ENCODE measurements at places on chromosomes 2 and 18.

DNA sequence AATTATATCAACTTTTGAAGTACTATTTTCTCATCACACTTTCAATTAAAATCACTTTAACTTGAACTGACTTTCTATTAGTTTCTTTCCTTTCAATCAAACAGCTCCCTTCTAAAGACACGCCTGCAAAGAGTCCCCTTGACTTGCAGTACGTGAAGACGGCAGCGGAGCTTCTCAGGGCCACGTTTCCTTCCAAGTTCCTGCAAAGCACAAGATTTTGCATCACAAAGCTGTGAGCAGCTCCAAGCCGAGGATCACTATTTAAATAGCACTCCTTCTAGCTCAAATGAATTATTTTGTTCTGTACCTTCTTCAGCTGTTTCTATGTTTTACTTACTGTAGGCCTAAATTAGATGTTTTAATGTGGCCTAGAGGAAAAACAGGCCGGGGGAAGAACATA is 30.8 kb downstream of the SH3YL1 start:
- no peak for DNase-seq

GRCh38 chr2:156483741-156484173 is 47.6 kb downstream of the GPD2 start:
- DNase-seq = no peak

DNA sequence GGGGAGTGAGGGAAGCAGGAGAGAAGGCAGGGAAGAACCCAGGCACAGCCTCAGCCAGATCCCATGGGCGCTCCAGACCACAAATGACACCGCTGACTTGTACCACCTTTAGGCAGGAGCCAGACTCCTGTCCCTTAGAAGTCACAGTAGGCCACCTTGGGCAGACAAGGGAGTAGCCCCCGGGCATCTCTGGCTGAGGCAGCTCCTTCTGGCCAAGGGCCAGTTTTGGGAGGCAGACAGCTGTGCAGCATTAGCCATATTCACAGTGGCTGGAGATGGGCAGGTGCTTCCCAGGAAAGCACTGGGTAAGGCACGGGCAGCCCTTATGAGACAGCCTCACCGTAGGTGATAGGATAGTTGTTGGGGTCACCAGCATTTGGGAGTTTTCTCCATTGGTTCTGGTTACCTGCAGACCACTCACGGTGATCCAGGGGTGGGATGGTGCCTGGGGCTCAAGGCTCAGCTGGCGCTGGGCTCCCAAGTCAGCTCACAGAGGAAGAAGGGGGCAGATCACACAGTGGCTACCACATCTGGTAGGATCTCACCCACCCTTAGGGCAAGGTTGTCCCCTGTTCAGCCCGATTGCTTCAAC is 2.1 kb downstream of the ASTL start:
- DNase-seq = no peak

GRCh38 chr2:214630402-214631045 is 179.0 kb downstream of the BARD1 start:
- no peak for DNase-seq

DNA sequence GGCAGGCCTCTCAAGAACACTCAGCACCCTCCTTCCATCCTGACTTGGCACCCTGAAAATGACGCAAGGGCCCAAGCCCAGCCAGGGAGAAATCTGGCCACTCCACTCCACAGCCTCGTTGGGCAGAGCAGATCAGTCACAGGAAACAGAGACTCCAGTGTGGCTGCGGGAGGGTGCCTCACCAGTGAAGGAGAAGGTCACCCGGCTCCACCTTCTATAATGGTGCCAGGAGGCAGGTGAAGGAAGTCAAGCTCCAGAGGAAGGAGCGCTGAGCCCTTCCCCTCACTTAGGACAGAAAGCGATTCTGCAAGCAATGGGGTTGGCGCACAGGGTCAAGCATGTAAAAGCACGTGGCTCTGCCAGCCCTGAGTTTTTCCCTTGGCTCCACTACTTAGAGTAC is 35.3 kb downstream of the CRACDL start:
- DNase-seq = no peak

- no peak for DNase-seq
Observed at GRCh38 chr18:46738491-46738890, 18.4 kb downstream of the ST8SIA5 start.

GRCh38 chr2:99960291-99960690 is 182.1 kb downstream of the AFF3 start:
- DNase-seq = no peak

DNA sequence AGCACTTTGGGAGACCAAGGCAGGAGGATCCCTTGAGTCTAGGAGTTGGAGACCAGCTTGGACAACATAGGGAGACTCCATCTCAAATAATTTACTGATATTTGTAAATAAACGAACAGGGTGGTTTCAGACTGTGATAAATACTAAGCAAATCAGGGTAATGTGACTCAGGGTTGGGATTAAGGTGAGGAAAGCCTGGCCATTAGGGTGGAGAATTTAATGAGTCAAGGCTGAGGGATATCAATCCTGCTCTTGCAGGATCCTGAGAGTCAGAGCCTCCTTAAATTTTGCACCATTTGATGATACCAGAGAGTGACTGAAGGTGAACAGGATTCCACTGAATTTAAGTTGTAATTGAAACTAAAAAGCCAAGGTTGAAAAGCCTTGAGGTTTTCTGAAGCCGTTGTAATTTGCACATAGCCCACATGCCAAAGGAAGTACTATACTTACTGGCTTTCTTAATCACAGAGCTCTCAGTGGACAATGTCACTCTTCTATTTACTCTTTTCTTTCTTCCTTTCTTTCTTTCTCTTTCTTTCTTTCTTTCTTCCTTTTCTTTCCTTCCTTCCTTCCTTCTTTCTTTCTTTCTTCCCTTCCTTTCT is 28.6 kb upstream of the AP1S3 start:
- DNase-seq = no peak

GRCh38 chr2:184053326-184053725 is 545.0 kb upstream of the ZNF804A start:
- no peak for DNase-seq
